ENCODE measurements at places on chromosomes 2 and 18.
A peak's percentile ranks its signal among the peaks of the same experiment; 100 is the strongest.

DNA sequence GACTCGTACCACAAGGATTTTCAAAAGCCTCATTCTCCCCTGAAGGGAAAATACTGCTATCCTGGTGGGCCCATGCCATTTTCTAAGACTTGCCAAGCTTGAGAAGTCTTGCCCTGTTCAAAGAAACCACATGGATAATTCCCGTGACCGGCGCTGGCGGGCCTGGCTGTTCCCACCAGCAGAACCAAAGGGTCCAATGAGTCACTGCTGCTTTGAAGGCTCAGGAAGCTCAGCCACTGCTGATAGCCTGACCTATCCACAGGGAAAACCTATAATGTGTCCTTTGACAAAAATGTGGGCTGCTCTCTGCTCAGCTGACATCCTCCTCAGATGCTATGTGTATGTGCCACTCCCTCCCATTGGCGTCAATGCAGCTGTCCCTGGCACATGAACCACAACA lies 137.9 kb upstream of the RAB12 start:
- no peak for DNase-seq

DNA sequence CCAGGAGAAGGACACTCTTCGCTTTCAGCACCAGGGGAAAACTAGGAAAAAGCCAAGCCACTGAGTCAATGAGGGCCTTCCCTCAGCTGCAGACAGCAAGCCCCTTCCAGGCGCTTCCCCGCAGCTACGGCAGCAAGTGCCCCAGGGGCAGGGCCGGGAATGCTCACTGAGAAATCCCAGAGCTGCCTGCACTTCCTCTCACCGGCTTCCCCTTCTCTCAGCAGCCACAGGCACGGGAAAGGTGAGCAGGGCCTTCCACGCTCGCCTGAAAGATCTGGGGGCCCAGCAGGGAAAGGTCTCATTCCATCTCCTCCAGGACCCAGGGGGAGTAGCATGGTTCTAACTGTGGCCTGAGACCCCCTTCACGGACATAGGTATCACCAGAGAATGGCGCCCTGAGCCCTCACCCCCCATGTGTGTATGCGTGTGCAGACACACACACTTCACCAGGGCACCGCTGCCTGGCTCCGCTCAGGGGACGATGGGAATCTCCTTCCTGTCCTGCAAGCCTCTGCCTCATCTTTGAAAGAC lies 29.6 kb upstream of the FOSL2 start:
- DNase-seq, result no peak

DNA sequence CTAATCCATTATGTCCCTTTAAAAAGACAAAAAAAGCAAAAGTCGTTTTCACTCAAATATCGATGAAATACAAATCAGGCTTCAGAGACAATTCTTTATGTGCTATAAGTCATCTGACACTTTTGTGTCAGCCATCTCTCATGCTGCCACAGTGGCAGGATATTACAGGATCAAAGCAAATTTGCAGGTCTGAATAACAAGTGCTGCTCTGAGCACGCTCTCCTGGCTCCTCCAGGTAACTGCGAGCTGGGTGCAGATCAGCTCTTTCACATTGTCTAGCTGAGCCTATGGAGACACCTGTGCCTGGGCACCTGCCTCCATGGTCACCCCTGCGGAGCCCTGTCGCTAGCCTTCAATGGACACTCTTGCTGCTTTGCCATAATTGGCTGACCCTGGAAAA lies 250.2 kb upstream of the RAB12 start:
- no peak for DNase-seq

DNA sequence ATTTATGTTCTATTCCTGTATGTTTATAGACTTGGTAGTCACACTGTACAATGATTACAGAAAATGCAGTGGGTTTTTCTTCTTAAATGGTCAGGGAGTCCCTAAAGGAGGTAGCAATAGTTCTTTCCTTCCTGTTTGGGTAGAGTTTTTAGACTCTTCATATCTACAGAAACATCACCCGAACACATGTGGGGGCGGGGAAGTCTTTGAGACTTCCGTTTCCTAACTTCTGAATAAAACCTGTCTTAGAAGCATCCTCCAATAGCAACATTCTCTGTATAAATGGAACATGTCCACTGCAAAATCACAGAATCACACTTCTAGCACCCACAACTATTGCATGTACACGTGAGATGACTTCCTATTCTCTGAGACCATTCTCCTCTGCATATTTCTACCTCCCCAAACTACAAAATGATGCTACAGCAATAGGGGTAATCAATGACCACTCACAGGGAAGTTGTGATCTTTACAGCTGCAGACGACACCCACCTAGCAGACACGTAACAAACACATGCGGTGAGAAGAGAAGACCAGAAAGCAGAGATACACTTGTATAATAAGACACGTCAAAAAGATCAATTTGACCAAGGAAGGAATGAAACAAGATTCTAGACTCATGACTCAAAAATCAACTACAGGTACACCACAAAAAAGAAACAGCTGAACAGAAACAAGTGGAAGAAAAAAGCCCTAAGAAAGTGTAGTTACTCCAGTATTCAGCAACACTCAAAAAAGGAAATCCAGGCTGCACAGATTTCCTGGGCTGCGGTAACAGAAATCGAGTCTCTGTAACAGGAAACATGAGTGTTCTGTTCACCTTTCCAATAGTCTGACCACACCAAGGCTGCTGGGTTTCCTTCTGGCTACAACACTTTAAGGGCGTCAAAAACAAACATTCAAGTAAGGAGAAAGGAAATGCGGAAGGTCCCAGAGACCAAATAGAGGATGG lies 120.4 kb downstream of the ZNF516 start:
- DNase-seq, result no peak

- DNase-seq, result no peak
Observed at GRCh38 chr2:72139471-72139873, 8.2 kb downstream of the CYP26B1 start.

GRCh38 chr2:69589973-69590652 lies 53.4 kb downstream of the AAK1 start:
- peak; percentile 9 for DNase-seq

DNA sequence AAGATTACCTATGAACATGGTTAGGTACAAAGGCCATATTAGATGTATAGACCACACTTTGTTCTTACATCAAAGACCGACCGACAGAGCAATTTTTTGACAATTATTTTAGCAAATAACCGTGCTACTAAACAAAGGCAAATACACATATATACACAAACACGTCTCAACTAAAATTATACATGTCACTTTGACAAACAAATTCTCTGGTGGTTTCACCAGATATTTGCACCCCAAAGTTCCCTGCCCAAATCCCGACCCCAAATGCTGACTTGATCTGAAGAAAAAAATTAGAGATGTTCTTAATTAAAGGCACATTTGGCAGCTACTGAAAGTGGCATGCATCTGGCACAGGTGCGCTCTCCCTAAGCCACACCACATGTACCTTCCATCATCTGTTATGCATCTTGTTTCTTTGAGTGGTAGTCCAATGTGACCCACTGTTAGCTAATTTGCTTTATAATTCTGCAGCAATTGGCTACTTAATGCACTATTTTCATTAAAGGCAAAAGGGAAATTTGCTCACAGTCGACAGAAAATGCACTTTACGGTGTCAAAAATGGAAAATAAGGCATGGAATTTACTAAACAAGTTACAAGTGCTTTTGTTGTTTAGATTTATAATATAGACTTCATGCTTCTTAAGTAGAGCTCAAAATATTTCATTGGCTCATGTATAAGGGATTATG lies 92.1 kb downstream of the ARHGEF33 start:
- DNase-seq, result no peak
